ENCODE measurements at places on chromosomes 1 and 21. TPM values are rescaled to one million over a fixed set of nuclear protein-coding genes. Genes with fewer than 3 reads are reported as not detected.
A peak's percentile ranks its signal among the peaks of the same experiment; 100 is the strongest.

DNA sequence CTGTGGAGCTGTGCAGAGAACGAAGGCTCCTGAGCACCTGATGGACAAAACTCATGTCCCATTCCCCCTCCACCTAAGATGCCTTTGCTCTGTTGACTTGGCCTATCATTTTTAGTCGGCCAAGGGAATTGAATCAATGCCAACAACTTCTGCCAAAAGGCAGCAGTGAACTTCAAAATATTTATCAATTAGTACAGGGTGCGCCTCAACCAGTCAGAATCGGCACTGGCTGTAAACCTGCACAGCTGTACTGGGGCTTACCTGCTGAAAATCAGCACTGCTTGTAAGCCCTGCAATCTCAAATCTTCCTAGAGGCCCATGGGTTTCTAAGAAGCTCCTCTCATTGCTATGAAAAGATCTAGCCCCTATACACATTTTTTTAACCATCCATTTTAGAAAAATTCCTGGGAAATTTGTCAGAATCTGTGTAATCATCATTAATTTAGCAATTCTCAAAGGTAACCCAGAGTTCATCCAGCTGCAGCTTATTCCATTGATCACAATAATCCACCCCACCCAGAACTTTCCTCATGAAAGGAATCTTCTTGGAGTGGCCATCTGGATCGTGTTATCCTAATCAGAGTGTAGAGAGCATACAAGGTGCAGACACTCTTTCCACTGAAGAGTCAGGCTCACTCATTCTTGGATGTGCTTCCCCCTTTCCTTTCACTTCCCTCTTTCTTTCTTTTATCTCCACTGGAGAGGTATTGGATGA lies 40.2 kb downstream of the ADAMTS1 start:
- no peaks in the 10 kb centered on the region for H3K36me3 ChIP-seq
- H3K4me3 ChIP-seq, result no peak overlapping the region

- H3K4me1 ChIP-seq, result no peaks in the 10 kb centered on the region
- H3K4me3 ChIP-seq, result no peak overlapping the region
- no peaks in the 10 kb centered on the region for H3K36me3 ChIP-seq
- DNase-seq, result no peak
- H3K27me3 ChIP-seq, result no peaks in the 10 kb centered on the region
Measured at GRCh38 chr1:15735304-15736037, 587 bp upstream of the SLC25A34 start.

DNA sequence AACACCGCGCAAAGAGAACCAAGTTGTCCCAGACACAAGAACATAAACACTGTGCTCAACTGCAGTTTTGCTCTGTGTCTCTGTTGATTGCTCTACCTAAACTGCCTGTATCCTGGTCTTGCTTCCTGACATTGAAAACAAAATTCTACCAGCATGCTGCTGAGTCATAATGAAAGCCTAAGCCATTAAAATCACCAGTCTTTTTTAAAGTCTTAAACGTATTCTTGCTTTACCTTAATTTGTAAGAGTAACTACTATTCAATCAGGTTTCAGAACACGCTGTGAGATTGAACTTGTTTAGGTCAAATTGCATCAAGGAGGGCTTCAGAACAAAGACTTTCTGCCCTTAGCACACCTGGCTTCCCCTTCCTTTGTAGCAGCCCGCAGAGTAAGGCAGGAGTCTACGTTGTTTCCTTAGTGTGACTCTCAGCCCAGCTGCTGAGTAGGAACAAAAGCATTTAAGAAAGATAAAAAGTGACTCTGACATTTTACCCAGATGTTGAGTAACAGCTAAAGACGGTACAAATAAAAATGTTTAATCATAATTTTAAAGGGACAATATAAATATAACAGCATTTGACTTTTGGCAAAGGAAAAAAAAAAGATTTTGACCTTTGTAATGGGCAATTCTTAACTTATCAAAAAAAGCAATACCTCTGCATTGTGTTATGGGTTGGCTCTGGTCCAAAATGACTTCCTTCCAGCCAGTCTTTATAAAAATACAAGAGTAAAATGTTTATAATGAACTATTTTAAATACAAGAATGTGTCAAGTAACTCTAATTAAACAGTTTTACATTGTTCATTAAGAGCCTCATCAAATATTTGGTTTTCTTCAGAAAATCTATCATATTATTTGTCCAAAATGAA lies 186.9 kb upstream of the ADGRL4 start:
- H3K36me3 ChIP-seq, result no peaks in the 10 kb centered on the region
- no peaks in the 10 kb centered on the region for H3K4me1 ChIP-seq
- H3K4me3 ChIP-seq, result no peak overlapping the region
- no peaks in the 10 kb centered on the region for H3K27me3 ChIP-seq

DNA sequence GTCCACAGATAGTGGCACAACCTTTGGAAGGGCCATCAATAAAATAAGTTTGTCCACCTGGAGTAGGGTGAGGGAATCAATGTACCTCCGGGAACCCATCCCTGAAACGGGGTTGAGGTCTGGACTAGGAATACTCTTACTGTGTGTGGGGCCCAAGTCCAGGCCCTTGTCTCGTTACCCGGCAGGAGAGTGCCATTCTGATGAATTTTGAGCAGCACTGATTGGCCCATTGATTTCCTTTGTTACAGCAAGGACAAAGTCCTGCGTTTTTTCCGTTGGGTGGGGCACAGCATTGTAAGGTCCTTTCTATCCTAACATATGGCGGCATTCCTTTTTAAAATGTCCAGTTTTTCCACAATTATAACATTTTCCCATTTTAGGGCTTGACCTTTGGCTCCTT lies 75.2 kb downstream of the AXDND1 start:
- H3K27ac ChIP-seq, result no peak overlapping the region
- DNase-seq, result no peak
- no peak overlapping the region for H3K4me3 ChIP-seq
- no peaks in the 10 kb centered on the region for H3K36me3 ChIP-seq
- peaks cover 9% of the 10 kb centered on the region for H3K27me3 ChIP-seq

DNA sequence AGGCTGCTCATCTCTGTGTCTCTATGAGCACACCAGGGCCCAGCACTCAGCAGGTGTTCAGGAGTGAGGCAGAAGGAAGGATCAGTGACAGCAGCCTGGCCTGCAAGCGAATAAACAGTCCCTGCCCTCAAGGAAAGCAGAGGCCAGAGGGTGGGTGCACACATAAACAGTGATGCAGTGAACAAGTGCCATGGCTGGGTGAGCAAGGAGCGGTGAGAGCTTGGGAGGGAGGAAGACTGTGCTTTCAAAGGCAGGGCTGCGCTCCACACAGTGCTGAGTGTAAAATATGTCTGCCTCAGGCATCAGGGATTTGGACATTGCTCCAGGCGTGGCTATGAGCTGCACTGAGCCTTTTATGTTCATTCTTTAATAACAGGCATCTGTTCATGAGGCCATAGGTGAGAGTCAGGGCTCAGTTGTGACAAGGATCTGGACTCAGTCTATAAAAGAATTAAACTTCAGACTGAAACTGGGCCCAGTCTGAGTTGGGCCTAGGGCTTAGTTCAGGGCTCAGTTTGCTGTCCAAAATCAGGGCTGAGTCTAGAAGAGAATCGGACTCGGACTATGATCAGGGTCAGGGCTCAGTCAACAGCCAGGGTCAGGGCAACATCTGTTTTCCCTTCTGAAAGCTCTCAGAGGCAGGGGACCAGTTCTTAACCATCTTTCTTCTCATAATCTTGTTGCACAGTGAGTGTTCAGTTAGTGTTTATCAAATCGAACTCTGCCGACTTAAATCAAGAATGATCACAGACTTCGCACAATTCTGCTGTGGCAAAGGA lies 213.7 kb downstream of the FOXD2 start:
- H3K27ac ChIP-seq, result no peak overlapping the region
- no peak for DNase-seq
- no peaks in the 10 kb centered on the region for H3K36me3 ChIP-seq
- no peak overlapping the region for H3K4me3 ChIP-seq
- no peaks in the 10 kb centered on the region for H3K4me1 ChIP-seq
- peaks cover 24% of the 10 kb centered on the region for H3K27me3 ChIP-seq

Gene TXNDC12
- polyA plus RNA-seq, result 82.0 TPM

DNA sequence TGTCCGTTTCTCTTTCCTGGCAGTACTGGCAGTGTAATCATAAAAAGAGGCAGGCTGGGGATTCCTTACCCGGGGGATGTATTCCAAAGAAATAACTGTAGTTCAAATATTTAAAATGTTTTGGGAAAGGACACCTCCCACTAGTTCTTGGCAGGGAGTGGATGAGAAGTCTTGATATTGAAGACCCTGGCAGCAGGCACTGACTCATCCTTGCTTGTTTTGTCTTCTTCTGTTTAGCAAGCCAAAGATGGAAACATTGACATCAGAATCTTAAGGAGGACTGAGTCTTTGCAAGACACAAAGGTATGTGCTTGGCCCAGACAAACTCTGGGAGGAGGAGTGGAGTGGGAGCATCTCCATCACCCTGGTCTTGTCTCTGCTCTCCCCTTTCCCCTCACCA lies 639 bp downstream of the IL20 start:
- H3K27ac ChIP-seq, result no peak overlapping the region
- peaks cover 6% of the 10 kb centered on the region for H3K36me3 ChIP-seq
- H3K4me1 ChIP-seq, result peaks cover 11% of the 10 kb centered on the region
- H3K4me3 ChIP-seq, result no peak overlapping the region
- DNase-seq, result no peak
- peaks cover 15% of the 10 kb centered on the region for H3K27me3 ChIP-seq

Gene SRGAP2
- 8.6 TPM for polyA plus RNA-seq

- peak overlapping the region; percentile 79 for H3K4me3 ChIP-seq
- peak; percentile 90 for DNase-seq
- H3K27me3 ChIP-seq, result no peaks in the 10 kb centered on the region
- peak overlapping the region; percentile 91 for H3K27ac ChIP-seq
- peaks cover 11% of the 10 kb centered on the region for H3K36me3 ChIP-seq
Measured at GRCh38 chr1:111203681-111204200, 3.3 kb upstream of the DENND2D start.

GRCh38 chr1:154607609-154608396 lies at the start of gene ADAR:
Gene ADAR, minus strand, starts transcription at chr1:154608186. Its CDS starts 180 bp downstream, at chr1:154608006.
- H3K27ac ChIP-seq, result peak within 1 kb of the TSS; percentile 98
- DNase-seq, result peak; percentile 92
- peak within 1 kb of the TSS; percentile 93 for H3K4me3 ChIP-seq
- no peaks in the 10 kb centered on the region for H3K27me3 ChIP-seq
- H3K4me1 ChIP-seq, result peaks cover 70% of the 10 kb centered on the region

GRCh38 chr1:177937931-177938330 lies 31.9 kb downstream of the SEC16B start:
- no peaks in the 10 kb centered on the region for H3K4me1 ChIP-seq
- H3K27ac ChIP-seq, result no peak overlapping the region
- DNase-seq, result no peak
- no peak overlapping the region for H3K4me3 ChIP-seq
- no peaks in the 10 kb centered on the region for H3K36me3 ChIP-seq

DNA sequence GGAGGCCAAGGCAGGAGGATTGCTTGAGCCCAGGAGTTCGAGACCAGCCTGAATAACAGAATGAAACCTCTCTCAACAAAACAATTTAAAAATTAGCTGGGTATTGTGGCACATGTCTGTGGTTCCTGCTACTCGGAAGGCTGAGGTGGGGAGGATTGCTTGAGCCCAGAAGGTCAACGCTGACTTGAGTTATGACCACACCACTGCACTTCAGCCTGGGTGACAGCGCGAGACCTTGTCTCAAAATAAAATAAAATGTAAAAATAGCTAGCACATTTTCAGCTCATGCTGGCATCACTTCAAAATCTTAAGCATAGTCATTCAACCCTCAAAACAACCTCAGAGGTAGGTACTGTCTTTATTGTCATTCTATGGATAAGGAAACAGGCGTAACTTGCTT lies 6.4 kb downstream of the JAK1 start:
- no peaks in the 10 kb centered on the region for H3K36me3 ChIP-seq
- H3K27me3 ChIP-seq, result no peaks in the 10 kb centered on the region
- peak overlapping the region; percentile 35 for H3K27ac ChIP-seq
- peak overlapping the region; percentile 70 for H3K4me3 ChIP-seq
- DNase-seq, result no peak

Gene KCNT2
- not detected for polyA plus RNA-seq

Gene NGF
- polyA plus RNA-seq, result not detected

DNA sequence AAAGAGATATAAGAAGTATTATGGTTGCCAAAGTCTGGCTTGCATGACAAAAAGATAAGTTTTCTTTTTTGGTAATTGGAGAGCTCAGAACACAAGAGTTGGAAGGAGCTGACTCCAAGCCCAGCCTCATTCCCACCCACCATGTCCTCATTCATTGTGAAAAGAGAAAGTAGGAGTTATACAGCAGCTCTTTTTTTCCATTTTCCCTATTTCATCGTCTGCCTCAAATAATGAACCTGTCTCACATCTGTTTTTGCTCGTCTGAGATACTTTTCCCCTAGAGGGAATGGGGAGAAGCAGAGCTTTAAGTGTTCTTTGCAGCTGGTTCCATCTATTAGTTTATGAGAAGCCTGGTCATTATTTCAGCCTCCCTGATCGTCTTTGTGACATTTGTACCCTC lies 34.7 kb downstream of the AGT start:
- peaks cover 4% of the 10 kb centered on the region for H3K4me1 ChIP-seq
- no peaks in the 10 kb centered on the region for H3K27me3 ChIP-seq
- DNase-seq, result no peak
- no peak overlapping the region for H3K27ac ChIP-seq
- H3K36me3 ChIP-seq, result peaks cover 47% of the 10 kb centered on the region
- no peak overlapping the region for H3K4me3 ChIP-seq

DNA sequence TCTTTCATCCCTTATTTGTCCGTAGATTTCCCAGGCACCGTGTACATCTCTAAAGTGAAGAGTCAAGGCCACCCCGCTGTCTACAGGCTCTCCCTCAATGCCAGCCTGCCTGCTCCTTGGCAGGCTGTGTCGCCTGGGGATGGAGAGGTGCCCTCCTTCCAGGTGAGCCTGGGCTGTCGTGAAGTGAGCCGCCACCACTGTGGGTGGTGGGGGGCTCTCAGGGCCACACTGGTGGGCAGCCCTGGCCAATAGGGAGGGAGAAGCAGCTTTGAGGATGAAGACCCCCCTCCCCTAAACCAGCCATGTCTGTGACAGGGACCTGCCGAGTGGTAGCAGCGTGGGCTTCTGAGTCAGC lies 46.2 kb downstream of the DISP3 start:
- H3K27me3 ChIP-seq, result no peaks in the 10 kb centered on the region
- H3K4me3 ChIP-seq, result no peak overlapping the region
- H3K27ac ChIP-seq, result no peak overlapping the region

- peaks cover 4% of the 10 kb centered on the region for H3K36me3 ChIP-seq
- peaks cover 9% of the 10 kb centered on the region for H3K4me1 ChIP-seq
- H3K4me3 ChIP-seq, result no peak overlapping the region
- no peaks in the 10 kb centered on the region for H3K27me3 ChIP-seq
Measured at GRCh38 chr1:52579415-52579814, 22.8 kb upstream of the GPX7 start.

DNA sequence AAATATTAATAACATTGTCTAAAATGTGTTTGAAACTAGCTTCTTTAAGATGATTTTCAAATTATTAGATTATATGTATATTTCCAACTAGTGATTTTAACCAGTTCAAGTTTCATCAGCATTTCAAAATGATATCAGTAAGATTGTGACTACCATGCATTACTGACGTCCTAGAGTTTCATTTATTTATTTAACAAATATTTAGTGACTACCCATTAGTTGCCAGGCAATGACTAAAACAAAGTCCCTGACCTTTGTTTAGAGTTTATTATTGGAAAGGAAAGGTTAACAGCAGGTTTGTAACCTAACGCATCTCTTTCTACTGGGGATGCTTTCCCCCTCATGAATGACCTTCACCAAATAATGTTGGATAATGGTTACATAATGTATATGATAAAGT lies 7.6 kb upstream of the C4BPB start:
- H3K27me3 ChIP-seq, result peaks cover 10% of the 10 kb centered on the region
- H3K4me3 ChIP-seq, result no peak overlapping the region
- DNase-seq, result no peak
- peaks cover 12% of the 10 kb centered on the region for H3K4me1 ChIP-seq
- H3K36me3 ChIP-seq, result peaks cover 4% of the 10 kb centered on the region

Gene PTGER3
- polyA plus RNA-seq, result not detected

- no peaks in the 10 kb centered on the region for H3K4me1 ChIP-seq
- DNase-seq, result no peak
- no peak overlapping the region for H3K4me3 ChIP-seq
- H3K27me3 ChIP-seq, result peaks cover 66% of the 10 kb centered on the region
- H3K27ac ChIP-seq, result no peak overlapping the region
- no peaks in the 10 kb centered on the region for H3K36me3 ChIP-seq
Measured at GRCh38 chr1:35688161-35688560, 30.5 kb downstream of the C1orf216 start.

Data from naive B cell (primary cell).